Activated CD4-positive, alpha-beta memory T cell treated with anti-CD3 and anti-CD28 coated beads for 36 hours (primary cell): ENCODE measurements at places on chromosomes 4 and X.
A peak's percentile ranks its signal among the peaks of the same experiment; 100 is the strongest.

- peak; percentile 26 for DNase-seq
These were observed at the start of gene PDZD4 for GRCh38 chrX:153829799-153830639. PDZD4 (minus strand) TSS chrX:153830544; CDS start chrX:153830298, 246 bp downstream.

GRCh38 chr4:88857588-88857987, 160.0 kb upstream of the NAP1L5 start:
- no peak for DNase-seq

GRCh38 chrX:46757593-46757992, 1.3 kb downstream of the SLC9A7 start:
- DNase-seq, result peak; percentile 9

GRCh38 chr4:79886021-79886420, 187.0 kb downstream of the ANTXR2 start:
- DNase-seq, result no peak

GRCh38 chrX:150255441-150256296, 107.4 kb upstream of the MAMLD1 start:
- DNase-seq, result no peak

DNA sequence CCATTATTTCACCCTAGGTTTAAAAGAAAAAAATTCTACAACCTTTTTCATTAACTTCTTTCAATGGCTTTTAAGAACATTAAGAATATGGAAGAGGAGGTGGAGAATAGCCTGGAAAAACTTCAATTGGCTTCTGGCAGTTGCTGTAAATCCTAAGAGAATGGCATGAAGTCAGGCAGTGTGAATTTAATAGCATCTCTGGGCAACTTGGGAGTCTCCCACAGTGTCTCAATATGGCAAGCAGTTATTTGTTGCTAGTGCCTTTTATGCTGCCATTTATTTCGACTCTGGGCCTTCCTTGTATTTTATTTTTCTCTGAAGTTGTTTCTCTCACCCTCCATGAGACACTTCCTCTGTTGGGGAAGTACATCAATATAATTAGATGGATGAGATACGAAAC, 322.1 kb downstream of the CBLL2 start:
- DNase-seq, result no peak

DNA sequence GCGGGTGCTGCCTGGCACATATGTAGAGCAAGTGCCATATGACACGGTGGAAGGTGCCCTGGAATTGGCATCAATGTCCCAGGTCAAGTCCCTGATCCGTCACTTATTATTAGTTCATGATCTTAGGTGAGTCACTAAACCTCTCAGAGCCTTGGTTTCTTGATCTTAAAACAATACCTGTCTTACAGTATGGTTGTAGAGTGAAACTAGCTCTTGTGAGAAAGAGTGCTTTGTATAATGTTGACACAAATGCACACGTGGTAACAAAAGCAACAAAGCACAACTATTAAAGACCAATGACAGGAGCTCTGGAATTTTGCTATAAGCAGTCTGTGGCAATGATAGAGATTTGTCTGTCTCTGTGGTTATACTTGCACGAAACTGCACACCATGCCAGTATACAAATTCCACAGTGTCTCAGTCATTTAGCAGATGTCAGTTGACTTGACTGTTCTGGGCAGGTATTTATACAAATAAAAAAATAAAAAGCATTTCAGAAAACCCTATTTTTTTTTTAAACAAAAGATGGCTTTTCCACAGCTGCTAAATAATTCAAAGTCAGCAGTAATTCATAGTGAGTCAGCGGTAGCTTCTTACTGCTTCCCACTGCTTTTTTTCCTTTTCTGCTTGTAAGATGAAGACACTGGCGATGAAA, 19.7 kb upstream of the ACSL1 start:
- no peak for DNase-seq

- no peak for DNase-seq
These were observed 51.2 kb upstream of the HCCS start for GRCh38 chrX:11059933-11060332.

DNA sequence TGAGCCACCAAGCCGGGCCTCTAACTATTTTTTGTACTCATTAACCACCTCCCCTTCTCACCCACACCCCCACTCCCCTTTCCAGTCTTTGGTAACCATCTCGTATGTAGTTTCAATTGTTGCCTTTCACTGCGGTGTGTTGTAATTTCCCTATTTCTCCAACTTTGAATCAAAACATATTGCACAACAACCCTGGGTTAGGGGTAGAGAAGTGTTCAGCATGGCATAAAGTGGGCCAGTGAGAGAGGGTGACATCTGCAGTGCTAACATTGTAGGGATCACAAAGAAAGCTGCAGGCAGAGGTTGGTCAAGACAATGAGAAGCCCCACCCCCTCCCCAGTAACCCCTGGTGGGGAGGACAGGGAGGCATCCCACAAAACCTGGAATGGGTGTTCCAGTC, 92.7 kb downstream of the SPATA18 start:
- DNase-seq, result no peak
